Aorta (tissue), 5 donors: ENCODE measurements at places on chromosomes 7 and 10. TPM values are rescaled to one million over a fixed set of nuclear protein-coding genes. Genes with fewer than 3 reads are reported as not detected.

The MBL2 gene
- not detected for polyA plus RNA-seq

GRCh38 chr10:68899186-68899745, 1.8 kb upstream of the DDX50 start:
- DNase-seq, result no peak

- DNase-seq, result no peak
These were observed 613.5 kb downstream of the PTPRN2 start for GRCh38 chr7:157973971-157974677.

- no peak for DNase-seq
These were observed 74.1 kb downstream of the GTF2IRD1 start for GRCh38 chr7:74527842-74528241.
